Activated CD8-positive, alpha-beta T cell treated with anti-CD3 and anti-CD28 coated beads for 36 hours (primary cell): ENCODE measurements at places on chromosomes 3 and 15. TPM values are rescaled to one million over a fixed set of nuclear protein-coding genes. Genes with fewer than 3 reads are reported as not detected.

- no peak for DNase-seq
- no peak overlapping the region for H3K4me3 ChIP-seq
- no peaks in the 10 kb centered on the region for H3K36me3 ChIP-seq
- no peak overlapping the region for H3K27ac ChIP-seq
- peaks cover 26% of the 10 kb centered on the region for H3K27me3 ChIP-seq
Observed at GRCh38 chr3:12041446-12042041, 37.4 kb downstream of the SYN2 start.

- H3K4me1 ChIP-seq = peaks cover 7% of the 10 kb centered on the region
Observed at GRCh38 chr3:127822041-127822681, at the start of gene MGLL. Gene MGLL, minus strand, starts transcription at chr3:127822515. Its CDS starts 197 bp downstream, at chr3:127822318.

DNA sequence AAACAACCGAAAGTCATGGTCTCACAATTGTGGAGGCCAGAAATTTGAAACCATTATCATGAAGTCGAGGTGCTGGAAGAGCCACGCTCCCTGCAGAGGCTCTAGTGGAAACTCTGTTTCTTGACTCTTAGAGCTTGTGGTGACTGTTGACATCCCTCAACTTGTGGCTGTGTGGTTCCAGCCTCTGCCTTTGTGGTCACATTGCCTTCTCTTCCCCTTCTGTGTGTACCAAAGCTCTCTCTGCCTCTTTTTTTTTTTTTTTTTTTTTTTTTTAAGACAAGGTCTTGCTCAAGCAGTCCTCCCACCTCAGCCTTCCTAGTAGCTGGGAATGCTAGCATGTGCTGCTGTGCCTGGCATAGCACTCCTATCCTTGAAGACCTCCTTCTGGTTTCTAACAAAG, 48.7 kb upstream of the CRTC3 start:
- peak overlapping the region; percentile 53 for H3K27ac ChIP-seq
- H3K4me3 ChIP-seq = no peak overlapping the region
- peaks cover 25% of the 10 kb centered on the region for H3K4me1 ChIP-seq
- H3K27me3 ChIP-seq = no peaks in the 10 kb centered on the region
- H3K36me3 ChIP-seq = peaks cover 51% of the 10 kb centered on the region

- H3K27me3 ChIP-seq = no peaks in the 10 kb centered on the region
- no peaks in the 10 kb centered on the region for H3K4me1 ChIP-seq
- H3K4me3 ChIP-seq = no peak overlapping the region
- H3K36me3 ChIP-seq = no peaks in the 10 kb centered on the region
- no peak for DNase-seq
Observed at GRCh38 chr3:176757429-176757828, 439.9 kb downstream of the TBL1XR1 start.

DNA sequence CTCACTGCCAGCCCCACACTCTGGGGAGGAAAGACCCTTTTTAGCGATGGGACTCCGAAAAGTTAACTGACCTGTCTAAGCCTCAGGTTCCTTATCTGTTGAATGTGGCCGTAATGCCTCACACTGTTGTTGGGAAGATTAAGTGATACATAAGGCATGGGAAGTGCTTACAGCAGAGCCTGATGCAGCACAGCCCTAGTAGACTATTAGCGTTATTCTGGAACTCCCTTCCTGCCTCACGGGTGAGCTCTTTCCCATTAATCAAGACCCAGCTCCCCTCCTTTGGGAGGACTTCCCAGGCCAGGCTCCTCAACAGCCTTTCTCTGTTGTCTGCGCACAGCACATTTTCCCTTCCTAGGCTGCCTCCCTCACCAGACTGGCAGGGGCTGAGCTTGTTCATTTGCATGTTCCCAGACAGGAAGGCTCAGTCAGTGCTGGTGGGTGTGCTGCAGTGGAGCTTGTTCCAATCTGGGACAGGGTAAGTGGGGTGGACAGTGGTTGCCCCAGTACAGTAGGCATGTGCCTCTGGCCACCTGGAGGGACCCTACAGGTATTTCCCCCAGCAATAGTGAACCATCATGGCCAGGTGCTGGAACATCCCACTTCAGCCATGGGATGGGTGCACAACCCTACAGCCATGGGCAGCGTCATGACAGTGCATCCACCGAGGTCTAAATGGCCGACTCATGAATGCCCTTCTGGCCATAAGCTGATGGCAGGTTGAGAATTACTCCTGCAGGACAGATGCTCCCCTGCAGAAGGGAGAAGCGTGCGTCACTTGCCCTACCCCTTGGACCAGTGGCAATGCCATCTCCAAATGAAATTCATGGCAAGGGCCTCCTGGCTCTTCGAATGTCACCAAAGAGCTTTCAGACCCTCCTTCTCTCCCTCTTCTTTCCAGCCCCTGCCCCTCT, 5.8 kb upstream of the PSTPIP1 start:
- H3K27ac ChIP-seq = peak overlapping the region; percentile 100
- H3K4me1 ChIP-seq = peaks cover 58% of the 10 kb centered on the region
- no peaks in the 10 kb centered on the region for H3K36me3 ChIP-seq
- peak overlapping the region; percentile 59 for H3K4me3 ChIP-seq

DNA sequence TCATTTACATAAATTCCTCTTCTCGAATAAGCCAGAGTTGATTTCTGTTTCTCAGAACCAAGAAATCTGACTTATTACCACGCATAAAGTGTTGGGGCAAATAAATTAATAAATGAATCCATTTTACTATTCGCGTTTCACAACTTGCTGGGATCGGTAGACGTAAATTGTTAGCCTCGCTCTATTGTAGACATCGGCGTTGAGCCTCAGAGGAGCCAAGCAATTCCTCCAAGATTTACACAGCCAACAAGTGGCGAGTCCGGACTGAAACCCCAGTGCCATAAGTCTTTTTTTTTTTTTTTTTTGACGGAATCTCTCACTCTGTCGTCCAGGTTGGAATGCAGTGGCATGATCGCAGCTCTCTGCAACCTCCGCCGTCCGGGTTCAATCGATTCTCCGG, 8.9 kb downstream of the KLHL6 start:
- H3K36me3 ChIP-seq = peaks cover 35% of the 10 kb centered on the region
- no peaks in the 10 kb centered on the region for H3K27me3 ChIP-seq
- H3K27ac ChIP-seq = no peak overlapping the region
- no peak for DNase-seq
- no peak overlapping the region for H3K4me3 ChIP-seq

DNA sequence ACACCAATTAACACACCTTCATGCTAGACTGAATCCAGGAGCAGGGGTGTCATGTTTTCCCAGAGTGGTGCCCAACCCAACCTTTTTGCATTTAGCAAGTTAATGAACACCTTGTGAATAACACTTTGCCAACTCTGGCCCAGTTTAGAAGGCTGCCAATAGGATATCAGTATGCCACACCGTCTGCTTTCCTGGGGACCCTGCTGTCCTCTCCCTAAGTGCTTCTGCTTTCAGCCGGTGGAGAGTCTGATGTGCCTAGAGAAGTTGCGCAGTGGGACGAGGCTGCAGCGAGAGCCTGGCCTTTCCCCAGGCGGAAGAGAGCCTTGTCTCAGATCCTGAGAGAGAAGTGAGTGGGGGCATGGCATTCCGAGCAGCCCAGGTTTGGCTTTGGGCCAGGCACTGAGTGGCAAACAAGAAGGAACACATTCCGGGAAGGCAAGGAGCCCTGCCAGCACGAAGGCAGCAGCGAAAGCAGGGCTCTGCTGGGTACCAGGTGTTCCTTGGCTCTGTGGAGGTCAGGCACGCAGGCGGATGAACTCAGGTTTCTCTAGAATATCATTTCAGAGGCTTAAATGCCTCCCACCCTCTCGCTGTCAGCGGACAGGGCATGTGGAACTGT, 36.9 kb downstream of the SENP8 start:
- H3K36me3 ChIP-seq = no peaks in the 10 kb centered on the region
- no peak overlapping the region for H3K27ac ChIP-seq
- H3K4me3 ChIP-seq = no peak overlapping the region
- no peaks in the 10 kb centered on the region for H3K27me3 ChIP-seq
- DNase-seq = no peak

DNA sequence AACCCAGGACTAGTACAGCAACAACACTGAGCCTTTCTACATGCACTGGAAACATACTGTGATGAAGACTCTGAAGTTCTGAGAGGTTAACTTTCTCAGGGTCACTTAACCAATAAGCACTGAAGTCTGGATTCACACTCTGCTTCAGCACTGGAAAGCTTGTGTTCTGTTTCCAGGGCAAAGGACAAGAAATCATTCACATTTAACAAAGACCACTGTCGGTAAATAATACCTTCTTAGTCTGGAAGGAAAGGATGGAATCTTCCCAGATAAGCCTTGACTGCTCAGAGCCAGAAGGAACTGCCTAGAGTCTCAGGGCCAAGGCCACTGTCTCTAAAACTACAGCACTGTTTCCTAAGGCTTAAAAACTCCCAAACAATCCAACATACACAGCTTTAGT, 4.3 kb upstream of the GLYCTK start:
- peak overlapping the region; percentile 85 for H3K27ac ChIP-seq
- H3K27me3 ChIP-seq = no peaks in the 10 kb centered on the region
- no peak overlapping the region for H3K4me3 ChIP-seq
- peaks cover 31% of the 10 kb centered on the region for H3K36me3 ChIP-seq

DNA sequence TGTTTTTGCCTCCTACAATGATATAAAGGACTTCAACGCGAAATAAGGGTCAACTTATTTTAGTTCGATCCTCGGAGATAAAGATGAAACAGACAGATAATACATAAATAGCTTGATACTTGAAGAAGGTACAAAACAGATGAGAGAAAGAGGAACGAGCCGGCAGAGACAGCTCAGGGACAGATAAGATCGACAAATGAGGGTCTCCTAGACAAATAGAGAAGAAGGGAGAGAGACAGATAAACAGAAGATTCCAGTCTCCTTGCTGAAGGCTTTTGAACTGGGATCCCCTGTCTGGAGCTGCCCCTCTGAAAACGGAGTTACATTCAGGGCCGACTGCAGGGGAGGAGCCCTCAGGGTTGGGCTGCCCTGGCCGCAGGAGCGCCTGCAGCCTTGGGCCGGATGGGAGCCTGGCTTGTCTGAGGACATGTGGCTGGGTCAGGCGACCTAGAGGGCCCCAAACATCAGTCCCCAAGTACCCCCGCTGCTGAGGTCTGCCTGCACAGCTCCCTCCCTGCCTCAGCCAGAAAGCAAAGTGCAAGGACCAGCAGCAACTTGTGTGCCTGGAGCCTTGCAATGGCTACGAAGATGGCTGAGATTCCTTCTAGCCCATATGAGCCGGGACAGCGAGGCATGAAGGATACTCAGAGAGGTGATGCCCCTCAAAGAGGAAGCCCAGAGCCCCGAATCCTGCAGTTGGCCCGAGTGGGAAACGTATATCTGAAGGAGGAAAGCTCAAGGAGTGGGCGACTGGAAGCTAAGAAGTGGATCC, 926 bp upstream of the SKOR1 start:
- peaks cover 50% of the 10 kb centered on the region for H3K4me1 ChIP-seq
- no peak overlapping the region for H3K27ac ChIP-seq
- DNase-seq = no peak

GRCh38 chr3:195735036-195735695, 14.4 kb downstream of the MUC20 start:
- no peaks in the 10 kb centered on the region for H3K36me3 ChIP-seq
- no peaks in the 10 kb centered on the region for H3K4me1 ChIP-seq
- no peak for DNase-seq
- H3K4me3 ChIP-seq = no peak overlapping the region

DNA sequence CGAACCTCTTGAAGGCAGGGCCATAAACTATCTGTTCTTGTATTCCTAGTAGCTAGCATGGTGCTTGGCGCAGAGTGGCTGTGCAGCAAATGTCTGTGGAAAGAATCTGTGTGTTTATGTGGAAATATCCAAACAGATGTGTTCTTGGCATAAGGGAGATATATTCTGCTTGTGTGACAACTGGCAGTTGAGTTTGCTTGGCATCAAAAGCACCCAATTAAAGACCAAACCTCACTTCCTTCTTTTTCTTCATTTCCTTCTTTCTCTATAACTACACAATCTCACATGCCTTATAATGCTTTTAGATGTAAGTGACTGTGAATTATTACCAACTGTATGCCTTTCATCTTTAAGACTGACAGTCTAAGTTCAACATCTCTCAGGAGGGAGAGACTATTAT, 296.5 kb downstream of the SLC9A9 start:
- H3K4me1 ChIP-seq = no peaks in the 10 kb centered on the region
- no peak overlapping the region for H3K27ac ChIP-seq
- H3K4me3 ChIP-seq = no peak overlapping the region
- no peak for DNase-seq
- peaks cover 19% of the 10 kb centered on the region for H3K36me3 ChIP-seq
- no peaks in the 10 kb centered on the region for H3K27me3 ChIP-seq

- H3K4me1 ChIP-seq = peaks cover 10% of the 10 kb centered on the region
- peaks cover 12% of the 10 kb centered on the region for H3K36me3 ChIP-seq
- H3K27me3 ChIP-seq = no peaks in the 10 kb centered on the region
- no peak for DNase-seq
- H3K4me3 ChIP-seq = no peak overlapping the region
- no peak overlapping the region for H3K27ac ChIP-seq
Observed at GRCh38 chr3:27486336-27486735, 2.2 kb upstream of the SLC4A7 start.

GRCh38 chr3:56879436-56880215, 77.9 kb upstream of the ARHGEF3 start:
- H3K4me1 ChIP-seq = peaks cover 85% of the 10 kb centered on the region
- peaks cover 37% of the 10 kb centered on the region for H3K36me3 ChIP-seq
- no peaks in the 10 kb centered on the region for H3K27me3 ChIP-seq
- peak overlapping the region; percentile 97 for H3K27ac ChIP-seq
- no peak for DNase-seq

- no peaks in the 10 kb centered on the region for H3K36me3 ChIP-seq
- H3K4me1 ChIP-seq = no peaks in the 10 kb centered on the region
- H3K27ac ChIP-seq = no peak overlapping the region
- no peak overlapping the region for H3K4me3 ChIP-seq
- H3K27me3 ChIP-seq = no peaks in the 10 kb centered on the region
- no peak for DNase-seq
Observed at GRCh38 chr3:84881288-84881687, 77.5 kb upstream of the CADM2 start.

SERINC4 gene
- total RNA-seq = 0.09 TPM

SCN11A gene
- total RNA-seq = not detected

SLC25A20 gene
- total RNA-seq = 14.8 TPM

CATSPER2 gene
- total RNA-seq = 6.6 TPM

SEMA6D gene
- total RNA-seq = not detected

SENP8 gene
- 2.8 TPM for total RNA-seq

ATP11B gene
- 85.7 TPM for total RNA-seq
